ENCODE measurements at places on chromosomes 7 and 10.

- DNase-seq, result no peak
These were observed 8.2 kb downstream of the TM9SF3 start for GRCh38 chr10:96578633-96579032.

DNA sequence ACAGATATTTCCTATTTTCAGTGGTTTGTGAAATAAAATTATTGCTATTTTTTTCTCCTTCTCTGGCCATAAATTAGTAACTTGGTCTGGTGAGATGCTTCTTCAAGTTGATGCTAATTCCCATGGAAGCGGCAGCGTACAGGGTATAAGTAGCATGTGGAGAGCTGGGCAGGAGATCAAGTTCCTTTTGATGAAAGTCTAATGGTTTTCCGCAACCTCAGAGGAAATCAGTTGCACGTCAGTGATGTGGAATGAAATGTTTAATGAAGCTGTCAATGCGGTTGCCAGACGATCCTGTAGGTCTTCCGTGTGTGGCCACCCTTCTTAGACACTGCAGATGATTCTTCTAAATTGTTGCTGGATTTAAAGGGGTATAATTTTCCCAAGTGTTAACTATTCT is 236.4 kb upstream of the GRM3 start:
- no peak for DNase-seq

- DNase-seq, result no peak
These were observed 160.8 kb upstream of the KCTD7 start for GRCh38 chr7:66467887-66468286.

GRCh38 chr7:52779004-52779403 is 256.4 kb upstream of the POM121L12 start:
- DNase-seq, result no peak

- DNase-seq, result no peak
These were observed 28.6 kb downstream of the TNS3 start for GRCh38 chr7:47553309-47553708.

DNA sequence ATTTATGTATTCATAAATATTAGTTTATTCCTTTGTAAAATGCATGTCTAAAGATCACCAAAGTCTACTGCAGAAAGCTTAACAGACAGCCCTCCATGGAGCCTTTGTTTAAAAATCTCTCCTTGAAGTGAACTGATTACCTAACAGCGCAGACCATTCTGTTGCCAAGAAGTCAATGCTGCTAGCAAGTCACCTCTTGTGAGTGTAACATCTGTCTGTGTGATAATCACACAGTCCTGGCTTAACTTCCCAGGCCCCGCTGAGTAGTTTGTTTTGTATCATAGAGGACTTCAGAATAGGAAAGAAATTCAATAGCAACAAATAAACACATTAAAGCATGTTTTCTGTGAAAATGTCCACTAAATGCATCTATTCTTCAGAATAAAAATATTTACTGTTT is 435.3 kb upstream of the IGFBP3 start:
- no peak for DNase-seq

- no peak for DNase-seq
These were observed 46.8 kb upstream of the PRKAR2B start for GRCh38 chr7:106997487-106998271.

DNA sequence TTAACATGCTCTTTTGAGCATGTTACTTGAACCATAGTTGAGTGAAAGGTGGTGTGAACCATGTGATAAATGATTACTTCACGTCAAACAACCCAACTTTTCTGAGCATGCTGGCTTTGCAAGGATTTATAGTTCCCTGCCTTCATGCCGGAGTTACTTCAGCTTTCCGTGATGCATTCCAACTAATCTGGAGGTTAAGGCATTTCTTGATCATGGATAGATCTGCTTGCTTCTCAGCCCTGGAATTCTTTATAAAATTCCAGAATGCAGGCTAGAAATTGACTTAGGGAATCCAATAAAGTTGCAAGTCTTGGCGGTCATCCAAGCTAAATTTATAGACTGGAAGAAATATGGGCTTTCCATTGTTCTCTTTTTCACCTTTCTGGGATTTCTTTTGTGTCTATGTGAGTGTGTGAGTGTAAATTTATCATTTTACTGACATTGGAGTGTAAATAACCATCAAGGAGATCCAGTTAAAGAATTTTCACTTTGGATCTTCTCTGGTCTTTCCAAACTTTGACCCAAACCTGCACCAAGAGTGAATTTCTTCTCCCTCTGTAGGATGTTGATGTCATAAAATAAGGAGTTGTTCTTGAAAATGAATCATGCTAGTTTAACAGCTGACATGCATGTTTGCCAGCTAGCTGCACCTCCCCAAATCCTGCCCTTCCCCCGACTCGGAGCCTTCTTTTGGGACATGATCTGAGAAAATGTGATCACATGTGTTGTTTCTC is 289.0 kb downstream of the TWIST1 start:
- no peak for DNase-seq

DNA sequence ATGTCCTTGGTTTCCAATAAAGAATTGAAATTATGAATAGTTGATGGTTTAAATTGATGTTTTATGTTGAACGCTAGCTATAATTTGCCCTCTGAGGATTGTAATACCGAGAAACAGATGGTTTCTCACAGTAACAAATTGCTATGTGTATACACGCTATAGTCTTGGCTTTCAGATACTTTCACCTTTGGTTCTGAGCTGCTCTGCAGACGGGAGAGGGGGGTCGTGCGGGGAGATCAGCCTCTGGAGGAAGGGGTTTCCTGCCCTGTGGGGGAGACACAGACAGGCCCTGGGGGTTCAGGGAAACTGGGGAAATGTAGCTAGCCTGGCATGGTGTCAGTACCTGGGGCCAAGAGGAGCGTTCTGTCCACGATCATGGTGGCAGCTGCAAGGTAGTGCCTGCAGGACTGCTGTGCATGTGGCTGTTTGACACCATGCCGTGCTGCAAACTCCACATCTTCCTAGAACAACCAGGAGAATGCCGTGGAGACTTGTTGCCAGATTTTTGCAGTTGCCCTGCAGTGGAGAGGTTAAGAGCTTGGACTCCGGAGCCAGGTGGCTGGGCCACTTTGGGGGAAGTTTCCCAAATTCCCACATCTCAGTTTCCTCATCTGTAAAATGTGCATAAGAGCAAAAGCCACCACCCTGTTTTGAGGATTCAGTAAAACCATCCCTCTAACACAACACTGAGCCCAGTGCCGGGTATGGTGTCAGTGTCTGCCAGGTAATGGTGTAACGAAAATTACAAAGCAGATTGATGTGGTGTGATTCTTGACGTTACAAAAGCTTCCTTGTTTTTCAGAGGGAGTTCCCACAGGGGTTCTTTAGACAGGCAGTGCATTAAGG is 167.9 kb downstream of the CUX1 start:
- no peak for DNase-seq

GRCh38 chr7:8035192-8035591 is 66.6 kb downstream of the GLCCI1 start:
- no peak for DNase-seq

DNA sequence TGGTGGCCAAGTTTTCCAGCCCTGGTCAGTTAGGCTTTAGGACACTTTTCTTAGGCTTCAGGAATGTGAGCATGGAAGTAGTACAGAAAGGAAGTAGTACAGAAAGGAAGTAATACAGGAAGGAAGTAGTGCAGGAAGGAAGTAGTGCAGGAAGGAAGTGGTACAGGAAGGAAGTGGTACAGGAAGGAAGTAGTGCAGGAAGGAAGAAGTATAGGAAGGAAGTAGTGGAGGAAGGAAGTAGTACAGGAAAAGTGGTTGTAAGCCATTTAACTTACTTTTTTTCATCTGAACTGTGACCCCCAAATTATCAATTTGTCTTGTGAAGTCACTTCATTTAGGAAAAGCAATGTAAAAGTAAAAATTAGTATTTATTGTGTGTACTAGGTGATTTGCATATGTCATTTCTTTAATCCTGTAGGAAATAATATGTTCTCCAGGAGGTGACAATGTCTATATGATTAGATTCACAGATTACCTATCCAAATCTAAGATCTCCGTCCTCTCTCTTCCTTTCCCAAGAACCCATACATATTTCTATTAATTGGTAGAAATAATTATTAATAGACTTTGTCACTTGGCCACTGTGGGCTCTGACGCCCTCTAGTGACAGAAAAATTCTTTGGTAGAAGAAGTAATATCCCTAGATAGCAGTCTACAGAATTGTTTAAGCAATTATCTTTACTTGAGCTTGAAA is 3.9 kb upstream of the FAS start:
- DNase-seq, result no peak

- no peak for DNase-seq
These were observed 124.2 kb downstream of the ABCA13 start for GRCh38 chr7:48295296-48295971.

GRCh38 chr10:133555521-133555920 is 9.9 kb downstream of the SYCE1 start:
- DNase-seq, result no peak

- DNase-seq, result peak; percentile 71
These were observed 95.5 kb downstream of the UBE3C start for GRCh38 chr7:157234271-157234670.

DNA sequence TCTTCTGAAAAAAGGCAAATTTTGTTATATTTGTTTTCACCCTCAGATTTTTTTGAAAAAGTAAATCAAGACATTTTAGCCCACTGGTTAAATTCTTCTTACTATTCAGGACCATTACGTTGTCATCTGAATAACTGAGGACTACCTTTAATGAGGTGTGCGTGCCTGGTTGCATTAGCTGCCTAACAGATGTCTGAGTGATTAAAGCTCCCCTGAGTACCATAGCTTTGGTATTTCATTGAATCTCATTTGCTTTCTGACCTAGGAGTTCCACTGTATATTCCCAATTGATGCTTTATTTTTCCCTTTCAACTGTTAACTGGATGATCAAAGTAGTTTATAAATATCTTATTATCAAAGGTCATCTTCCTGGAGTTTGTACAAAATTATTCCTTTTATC is 410.0 kb upstream of the SEMA3D start:
- DNase-seq, result no peak

DNA sequence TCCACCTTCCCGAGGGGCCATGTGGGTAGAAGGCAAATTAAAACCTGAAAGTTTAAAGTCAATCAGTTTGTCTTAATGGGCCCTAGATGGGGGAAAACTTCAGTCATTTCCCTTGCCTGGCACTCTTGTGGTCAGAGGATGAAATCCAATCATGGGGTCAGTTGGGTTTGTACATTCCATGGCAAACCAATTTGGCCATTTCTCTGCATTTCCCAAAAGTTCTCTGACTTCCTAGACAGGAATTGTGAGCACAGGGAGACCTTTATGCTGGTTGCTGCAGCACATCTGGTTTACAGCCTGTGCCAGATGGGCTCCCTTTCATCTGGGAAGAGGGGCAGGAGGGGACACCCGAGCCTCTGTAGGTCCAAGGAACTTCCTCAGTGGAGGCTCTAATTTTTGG is 113.0 kb downstream of the CYP26A1 start:
- no peak for DNase-seq

DNA sequence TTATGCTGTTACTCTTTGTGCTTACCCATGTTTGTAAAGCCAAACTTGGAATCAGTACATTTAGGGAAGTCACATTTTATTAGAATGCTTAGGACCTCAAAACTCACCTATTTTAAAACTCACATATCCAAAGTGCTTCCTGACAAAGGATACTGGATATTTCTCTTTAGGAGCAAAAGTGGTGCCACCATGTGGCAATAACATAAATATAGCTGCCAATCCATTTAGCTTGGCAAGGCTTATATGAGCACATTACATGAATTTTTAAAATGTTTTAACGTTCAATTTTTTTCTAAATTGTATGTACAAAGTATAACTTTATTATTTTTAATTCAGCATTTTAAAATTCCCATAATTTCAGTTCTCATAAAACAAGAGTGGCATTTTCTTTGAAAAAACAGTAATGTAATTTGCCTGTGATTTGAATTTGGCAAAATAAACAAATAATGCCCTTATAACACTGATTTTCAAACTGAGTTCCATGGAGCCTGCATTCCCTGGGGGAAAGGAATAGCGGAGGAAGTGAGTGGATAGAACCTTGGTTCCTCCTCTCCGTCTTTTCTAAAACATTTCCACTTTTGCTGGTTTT is 75.4 kb downstream of the HDAC9 start:
- DNase-seq, result peak; percentile 15

Data from HFF-Myc (cell line).